Breast epithelium (tissue), 4 donors: ENCODE measurements at places on chromosomes 2 and 18. TPM values are rescaled to one million over a fixed set of nuclear protein-coding genes. Genes with fewer than 3 reads are reported as not detected.
A peak's percentile ranks its signal among the peaks of the same experiment; 100 is the strongest.

DNA sequence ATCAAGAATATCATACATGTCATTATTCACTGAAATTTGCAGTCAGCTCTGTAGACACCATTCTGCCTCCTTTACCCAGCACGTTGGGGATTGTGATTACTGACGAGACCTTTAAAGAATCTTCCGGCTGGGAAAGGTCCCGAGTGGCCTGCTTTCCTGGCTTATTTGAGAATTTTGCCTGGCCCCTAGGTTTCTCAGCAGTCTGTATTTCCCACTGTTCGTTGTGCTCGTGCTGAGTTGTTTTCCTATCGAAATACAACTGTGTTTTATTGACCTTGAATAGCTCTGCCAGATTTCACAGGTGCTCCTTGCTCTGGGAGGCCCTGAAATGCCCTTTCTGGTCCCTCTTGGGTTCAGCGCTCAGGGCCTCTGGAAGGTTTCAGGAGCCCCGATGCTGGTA, 94.9 kb downstream of the AGAP1 start:
- H3K27ac ChIP-seq = no peak overlapping the region
- no peak for DNase-seq
- H3K27me3 ChIP-seq = no peaks in the 10 kb centered on the region
- H3K36me3 ChIP-seq = no peaks in the 10 kb centered on the region
- no peak overlapping the region for H3K4me3 ChIP-seq

DNA sequence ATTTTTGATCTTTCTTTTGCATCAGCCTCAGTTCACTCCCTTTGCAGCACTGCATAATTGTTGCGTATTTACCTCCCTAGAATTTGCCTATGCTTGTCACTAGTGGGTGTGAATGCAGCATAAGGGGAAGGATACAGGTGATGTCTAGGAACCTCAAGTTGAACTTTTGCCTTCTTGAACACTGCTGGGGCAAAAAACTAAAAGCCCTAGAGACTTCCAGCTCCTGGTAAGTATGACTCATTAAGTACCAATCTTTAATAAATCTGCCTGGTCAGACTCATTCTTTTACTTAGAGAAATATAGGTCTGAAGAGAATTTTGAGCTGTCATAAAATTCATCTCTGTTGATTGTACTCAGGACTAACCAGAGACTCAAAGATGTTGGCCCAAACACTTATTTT, 547.3 kb upstream of the FANCL start:
- H3K4me3 ChIP-seq = no peak overlapping the region
- no peaks in the 10 kb centered on the region for H3K4me1 ChIP-seq
- H3K27ac ChIP-seq = no peak overlapping the region
- no peaks in the 10 kb centered on the region for H3K36me3 ChIP-seq

GRCh38 chr2:74693213-74693612, 39.2 kb downstream of the SEMA4F start:
- no peak for DNase-seq
- no peaks in the 10 kb centered on the region for H3K4me1 ChIP-seq
- no peak overlapping the region for H3K4me3 ChIP-seq
- no peaks in the 10 kb centered on the region for H3K36me3 ChIP-seq

DNA sequence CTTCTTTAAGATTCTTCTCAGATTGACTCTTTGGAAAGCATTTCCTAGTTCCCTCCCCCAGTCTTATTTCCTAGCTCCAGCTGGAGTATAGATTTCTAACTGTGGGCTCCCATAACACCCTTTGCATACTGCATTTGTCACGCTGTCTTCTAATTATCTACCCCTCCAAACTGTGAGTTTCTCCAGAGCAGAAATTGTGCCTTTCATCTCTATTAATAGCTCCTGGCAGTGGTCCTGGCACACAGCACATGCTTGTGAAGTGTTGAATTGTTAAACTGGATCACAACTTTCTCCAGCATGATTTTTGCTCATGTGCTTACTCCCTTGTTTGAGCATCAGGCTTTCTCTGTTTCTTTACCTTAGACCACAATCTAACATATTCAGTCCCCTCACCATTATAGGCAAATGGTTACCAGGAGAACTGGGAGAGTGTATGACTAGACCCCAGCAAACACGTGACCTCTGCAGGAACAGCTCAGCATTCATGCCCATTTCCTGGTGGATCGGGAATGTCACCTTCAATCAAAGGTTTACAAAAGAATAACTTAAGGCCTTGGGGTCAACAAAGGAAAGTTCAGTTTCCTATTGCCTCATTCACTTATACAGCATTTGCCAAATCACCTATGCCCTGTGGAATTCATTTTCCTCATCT, 175.7 kb upstream of the TANK start:
- no peak overlapping the region for H3K4me3 ChIP-seq
- H3K27ac ChIP-seq = no peak overlapping the region
- H3K36me3 ChIP-seq = no peaks in the 10 kb centered on the region
- no peak for DNase-seq
- H3K4me1 ChIP-seq = no peaks in the 10 kb centered on the region

DNA sequence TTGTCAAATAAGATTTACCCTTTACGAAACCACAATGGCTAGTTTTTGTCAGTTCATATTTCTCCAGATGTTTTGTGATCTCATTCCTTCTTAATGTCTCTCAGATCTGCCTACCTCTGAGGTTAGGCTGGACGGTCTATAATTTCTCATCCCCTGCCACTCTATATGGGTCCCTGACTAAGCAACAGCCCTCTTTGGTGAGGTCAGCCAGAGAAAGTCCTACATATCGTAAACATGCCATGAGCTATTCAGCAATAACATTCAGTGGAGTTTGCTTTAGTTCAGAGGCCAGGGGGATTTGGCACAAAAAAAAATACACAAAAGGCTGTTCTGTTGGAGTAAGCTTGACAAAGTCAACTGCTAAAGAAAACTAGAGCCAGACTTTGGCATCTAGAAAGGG, 192.1 kb upstream of the NCKAP5 start:
- H3K27ac ChIP-seq = no peak overlapping the region
- no peaks in the 10 kb centered on the region for H3K4me1 ChIP-seq
- H3K27me3 ChIP-seq = no peaks in the 10 kb centered on the region
- H3K36me3 ChIP-seq = no peaks in the 10 kb centered on the region
- no peak for DNase-seq

DNA sequence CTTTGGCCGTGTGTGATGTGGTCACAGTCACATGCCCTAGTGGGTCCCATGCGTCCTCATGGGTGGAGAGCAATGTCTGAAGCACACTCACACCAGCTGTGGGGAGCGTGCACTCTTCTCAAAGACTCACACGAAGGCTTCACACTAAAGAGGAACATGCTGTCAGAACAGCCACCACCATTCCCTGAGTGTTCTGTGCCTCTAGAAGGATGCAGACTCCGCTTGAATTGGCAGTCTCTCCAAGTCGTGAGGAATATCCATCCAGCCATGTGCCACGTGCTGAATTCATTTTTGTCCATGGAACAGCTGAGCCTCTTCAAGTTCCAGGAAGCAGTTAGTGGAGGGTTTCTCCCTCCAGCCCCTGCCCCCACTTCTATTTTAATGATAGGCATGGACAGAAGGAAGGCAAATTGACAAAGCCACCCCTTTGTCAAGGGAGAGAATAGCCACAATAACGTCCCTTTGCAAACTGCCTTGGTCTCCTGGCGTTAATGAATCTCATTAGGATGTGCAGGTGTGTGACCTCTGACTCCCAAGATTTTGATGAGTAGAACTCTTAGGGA, 464.3 kb upstream of the ID2 start:
- H3K4me3 ChIP-seq = no peak overlapping the region
- no peaks in the 10 kb centered on the region for H3K36me3 ChIP-seq
- no peaks in the 10 kb centered on the region for H3K27me3 ChIP-seq
- H3K4me1 ChIP-seq = no peaks in the 10 kb centered on the region
- DNase-seq = no peak

DNA sequence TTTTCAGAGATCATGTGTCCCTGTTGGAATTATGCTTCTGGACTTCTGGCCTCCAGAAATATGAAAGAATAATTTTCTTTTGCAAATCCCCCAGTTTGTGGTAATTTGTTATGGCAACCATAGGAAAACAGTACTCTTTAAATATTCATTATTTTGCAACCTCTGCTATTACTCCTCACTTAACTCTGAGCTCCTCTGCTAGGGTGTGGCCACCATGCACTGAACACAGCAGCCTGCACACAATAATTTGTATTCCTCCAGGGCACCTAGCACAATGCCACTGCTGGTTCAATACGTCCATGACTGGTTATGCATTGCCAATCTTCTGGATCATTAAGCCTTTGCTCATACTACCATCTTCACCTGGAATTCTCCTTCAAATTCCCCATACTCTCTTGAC, 232.0 kb downstream of the CNTNAP5 start:
- no peaks in the 10 kb centered on the region for H3K27me3 ChIP-seq
- H3K4me3 ChIP-seq = no peak overlapping the region
- H3K4me1 ChIP-seq = no peaks in the 10 kb centered on the region

The FLACC1 gene
- 2.9 TPM for total RNA-seq

DNA sequence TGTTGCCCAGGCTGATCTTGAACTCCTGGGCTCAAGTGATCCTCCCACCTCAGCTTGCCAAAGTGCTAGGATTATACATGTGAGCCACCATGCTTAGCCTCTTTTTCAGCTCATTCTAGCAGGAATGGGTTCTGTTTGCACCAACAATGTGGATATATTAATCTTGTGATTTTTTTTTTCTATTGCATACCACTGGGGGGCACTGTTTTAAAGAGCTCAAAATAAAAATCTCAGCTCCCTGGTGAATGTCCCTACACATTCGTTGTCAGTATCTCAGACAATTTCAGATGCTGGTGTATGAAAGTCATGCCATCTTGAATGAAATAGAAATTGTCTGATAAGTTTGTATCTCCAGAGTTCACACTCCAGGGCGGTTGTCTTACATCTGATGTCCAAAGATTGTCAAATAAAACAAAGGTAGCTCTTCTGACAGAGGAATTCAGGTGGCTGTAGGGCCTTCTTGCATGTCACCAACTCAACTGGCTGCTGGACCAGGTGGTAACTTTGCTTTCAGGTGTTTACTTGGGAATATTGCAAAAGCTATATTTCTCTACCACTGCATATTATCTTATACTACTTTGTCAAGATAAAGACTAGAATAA, 3.1 kb upstream of the MATN3 start:
- no peak overlapping the region for H3K4me3 ChIP-seq
- no peaks in the 10 kb centered on the region for H3K4me1 ChIP-seq
- DNase-seq = no peak
- no peaks in the 10 kb centered on the region for H3K36me3 ChIP-seq

The EN1 gene
- 6.4 TPM for total RNA-seq

DNA sequence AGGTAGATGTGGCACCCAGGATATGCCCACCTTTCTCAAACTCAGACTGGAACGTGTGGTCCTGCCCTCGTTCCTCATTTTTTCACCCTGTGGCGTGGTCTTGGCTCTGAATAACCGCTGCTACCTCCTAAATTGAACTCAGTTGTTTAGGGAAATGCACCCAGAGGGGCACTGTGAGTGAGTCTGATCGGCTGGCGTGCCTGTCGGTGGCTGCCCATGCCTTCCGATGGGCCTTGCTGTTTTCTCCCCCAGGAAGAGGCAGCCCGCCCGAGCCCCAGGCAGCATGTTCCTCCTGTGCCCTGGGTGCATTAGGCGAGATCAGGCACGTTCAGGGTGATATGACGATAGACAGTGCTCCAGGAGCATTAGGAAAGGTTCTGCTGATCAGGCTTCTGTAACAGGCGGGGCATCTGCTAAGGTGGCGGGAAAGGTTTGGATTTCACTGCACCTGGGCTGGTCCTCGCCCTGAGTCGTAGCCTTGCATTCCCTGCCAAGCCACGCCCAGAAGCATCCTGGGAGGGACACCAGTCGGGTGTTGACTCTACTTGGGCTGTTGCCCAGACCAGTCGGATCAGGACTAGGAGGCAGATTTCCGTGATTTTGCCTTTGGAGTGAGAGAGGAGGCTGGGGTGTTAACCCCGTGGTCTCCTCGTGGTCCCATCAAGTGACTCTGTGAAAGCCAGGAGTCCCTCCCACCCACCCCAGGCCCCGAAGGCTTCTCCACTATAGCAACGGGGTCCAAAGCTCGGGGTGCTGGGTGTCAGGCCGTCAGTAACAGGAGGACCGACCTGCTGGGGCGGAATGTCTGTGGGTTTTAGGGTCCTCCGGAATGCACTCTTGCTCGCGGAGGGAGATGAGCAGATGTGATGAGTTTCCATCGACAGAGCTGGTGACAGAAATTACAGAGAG, 75.1 kb downstream of the SH3BP4 start:
- H3K27me3 ChIP-seq = no peaks in the 10 kb centered on the region
- H3K36me3 ChIP-seq = no peaks in the 10 kb centered on the region
- peak overlapping the region; percentile 79 for H3K27ac ChIP-seq
- peak overlapping the region; percentile 8 for H3K4me3 ChIP-seq
- peak; percentile 95 for DNase-seq
- no peaks in the 10 kb centered on the region for H3K4me1 ChIP-seq

GRCh38 chr2:192719629-192720028, 524.9 kb upstream of the TMEFF2 start:
- H3K27me3 ChIP-seq = no peaks in the 10 kb centered on the region
- no peak overlapping the region for H3K4me3 ChIP-seq
- H3K27ac ChIP-seq = no peak overlapping the region
- no peak for DNase-seq
- no peaks in the 10 kb centered on the region for H3K4me1 ChIP-seq

DNA sequence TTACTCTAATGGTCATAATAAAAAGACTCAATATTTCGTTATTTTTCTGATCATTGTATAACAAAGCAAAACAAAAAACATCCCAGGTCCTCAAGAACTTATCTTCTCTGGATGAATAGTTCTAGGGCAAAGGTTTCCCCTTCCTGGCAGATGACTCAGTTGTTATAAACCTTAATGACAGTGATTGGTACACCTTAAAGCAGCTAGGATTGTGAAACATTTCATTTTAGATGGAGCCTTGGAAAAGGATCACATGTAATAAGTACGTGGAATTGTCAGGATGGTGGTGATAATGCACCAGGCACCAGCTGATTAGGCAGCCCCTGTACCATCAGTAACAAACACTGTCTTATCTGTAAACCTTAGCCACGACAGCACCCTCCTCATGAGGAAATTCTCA, 47.2 kb downstream of the MEP1B start:
- no peak overlapping the region for H3K27ac ChIP-seq
- no peaks in the 10 kb centered on the region for H3K4me1 ChIP-seq
- no peaks in the 10 kb centered on the region for H3K36me3 ChIP-seq
- no peak overlapping the region for H3K4me3 ChIP-seq
- no peaks in the 10 kb centered on the region for H3K27me3 ChIP-seq

The TSPYL6 gene
- total RNA-seq = not detected

The INHA gene
- total RNA-seq = not detected

DNA sequence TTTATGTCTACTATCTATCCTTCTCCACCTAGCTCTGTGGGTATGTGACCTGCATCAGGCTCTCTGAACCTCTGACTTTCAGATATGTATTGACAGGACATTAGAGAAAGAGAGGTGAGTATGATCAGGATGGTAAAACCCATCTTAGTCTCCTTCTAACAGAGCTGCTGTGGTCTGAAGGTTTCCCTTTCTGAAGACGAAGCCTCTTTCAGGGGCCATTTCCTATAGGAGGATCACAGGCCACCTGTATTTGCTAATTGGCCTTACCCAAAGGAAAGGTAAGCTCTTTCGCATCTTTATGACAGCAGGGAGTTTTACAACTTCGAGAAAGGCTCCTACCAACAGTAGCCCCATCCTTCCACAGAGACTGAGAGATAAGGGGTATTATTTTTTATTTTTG, 442.9 kb downstream of the KCNJ3 start:
- H3K4me3 ChIP-seq = no peak overlapping the region
- DNase-seq = no peak
- no peaks in the 10 kb centered on the region for H3K27me3 ChIP-seq
- H3K27ac ChIP-seq = no peak overlapping the region
